ENCODE measurements at places on chromosomes 3 and 15.

GRCh38 chr3:146781606-146782005 lies 176.5 kb upstream of the PLSCR5 start:
- DNase-seq: no peak

DNA sequence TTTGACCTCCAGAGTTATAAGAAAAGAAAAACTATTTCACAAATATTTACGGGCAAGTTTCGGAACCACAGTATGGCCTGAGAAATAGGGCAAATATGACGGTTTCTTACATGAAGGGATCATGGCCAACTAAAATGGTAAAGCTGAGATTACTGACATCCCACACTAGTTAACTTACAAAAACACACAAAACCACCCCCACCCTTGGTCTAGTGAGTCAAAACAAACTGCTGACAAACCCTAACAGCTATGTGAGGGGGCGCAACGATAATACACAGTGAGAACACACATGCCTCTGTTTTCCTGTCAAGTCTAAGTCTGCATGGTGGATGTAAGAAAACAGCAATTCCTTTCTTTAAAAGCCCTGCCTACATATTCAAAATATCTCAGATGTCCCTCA lies 32.3 kb downstream of the CBLB start:
- DNase-seq: no peak

GRCh38 chr3:55207744-55208143 lies 279.4 kb downstream of the WNT5A start:
- DNase-seq: no peak

DNA sequence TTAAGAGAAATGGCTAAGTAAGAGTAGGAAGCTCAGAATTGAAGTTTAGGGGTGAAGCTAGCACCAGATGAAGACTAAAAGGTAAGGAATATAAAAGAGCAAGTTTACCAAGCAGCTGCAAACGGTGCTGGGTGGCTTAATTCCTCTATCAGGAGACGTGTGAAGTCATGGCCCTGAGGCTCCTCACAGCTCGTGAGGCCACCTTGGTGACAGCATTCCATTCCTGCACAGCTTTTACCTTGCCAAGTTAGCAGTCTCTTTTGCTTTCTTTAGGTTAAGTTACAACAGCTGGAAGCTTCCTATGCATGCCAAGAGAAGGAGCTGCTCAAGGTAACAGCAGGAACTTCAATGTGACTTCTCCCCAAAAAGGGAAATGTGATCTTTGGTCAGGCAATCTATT lies 6.4 kb downstream of the TMCO5A start:
- DNase-seq: no peak

DNA sequence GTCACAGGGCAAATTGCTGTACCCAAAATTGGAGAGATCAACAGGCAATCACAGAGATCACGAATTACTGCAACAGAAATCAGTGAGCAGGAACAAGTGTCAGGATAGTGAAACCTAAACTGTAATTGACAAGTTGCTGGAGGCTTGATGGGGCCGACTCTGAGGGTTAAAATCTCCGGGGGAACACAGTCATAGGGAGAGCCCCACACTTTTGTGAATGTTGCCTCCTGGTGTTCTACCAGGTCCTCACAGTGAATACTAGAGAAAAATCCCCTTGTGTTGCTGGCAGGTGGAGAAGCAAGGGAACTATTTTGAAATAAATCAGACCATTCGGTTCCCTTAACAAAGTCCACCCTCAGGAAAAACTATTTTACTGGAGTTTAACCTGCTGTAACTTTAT lies 697.5 kb upstream of the CBLB start:
- DNase-seq: peak; percentile 6

- DNase-seq: no peak
These were observed 66.5 kb downstream of the MRPL46 start for GRCh38 chr15:88400591-88401250.

DNA sequence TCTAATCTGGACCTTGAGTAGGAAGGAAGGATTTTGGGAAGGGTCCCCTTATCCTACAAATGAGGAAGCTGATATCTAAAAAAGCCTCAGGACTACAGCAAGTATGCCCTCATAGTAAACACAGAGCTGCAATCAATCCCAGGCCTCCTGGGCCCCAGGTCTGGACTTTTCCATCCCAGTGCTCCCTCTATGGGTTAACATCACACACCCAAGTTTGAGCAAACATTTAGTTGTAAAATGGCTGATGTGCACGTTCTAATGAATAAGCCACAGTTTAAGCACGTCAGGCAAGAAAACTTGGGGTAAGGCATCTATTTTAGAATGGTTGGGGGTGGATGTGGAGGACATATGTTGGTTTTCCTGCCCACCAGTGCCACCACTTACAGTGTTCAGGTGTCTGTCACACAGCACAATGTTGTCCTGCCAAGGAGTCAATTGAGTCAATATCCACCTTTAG lies 44.3 kb upstream of the UBE2E1 start:
- DNase-seq: peak; percentile 37

- DNase-seq: no peak
These were observed 31.6 kb upstream of the SNRPA1 start for GRCh38 chr15:101326462-101327146.

DNA sequence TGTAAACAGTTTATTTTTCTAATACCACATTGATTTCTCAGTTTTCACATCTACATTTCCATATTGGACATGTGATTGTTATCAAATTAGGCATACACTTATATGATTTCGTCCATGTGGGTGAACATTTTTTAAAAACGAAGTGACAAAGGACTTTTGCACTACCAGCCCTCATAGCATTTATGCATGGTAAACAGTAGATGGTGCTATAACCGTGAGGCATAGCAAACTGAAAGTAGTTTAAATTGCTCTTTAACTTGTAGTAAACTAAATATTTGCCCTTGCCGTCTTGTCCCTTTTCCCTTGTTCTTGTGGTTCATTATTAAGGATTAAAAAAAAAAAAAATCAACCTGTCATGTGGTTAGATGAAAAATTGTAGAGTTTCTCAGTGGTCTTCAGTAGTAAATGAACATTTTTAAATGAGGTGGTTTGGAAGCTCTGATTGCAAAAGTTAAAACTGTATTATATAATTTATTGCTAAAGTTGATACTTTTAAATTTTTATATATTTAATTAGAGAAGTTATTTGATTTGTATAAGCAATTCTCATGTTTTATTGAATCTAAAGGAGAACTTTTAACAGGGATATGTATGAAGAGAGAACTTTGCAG lies 24.0 kb downstream of the STX19 start:
- DNase-seq: peak; percentile 64

DNA sequence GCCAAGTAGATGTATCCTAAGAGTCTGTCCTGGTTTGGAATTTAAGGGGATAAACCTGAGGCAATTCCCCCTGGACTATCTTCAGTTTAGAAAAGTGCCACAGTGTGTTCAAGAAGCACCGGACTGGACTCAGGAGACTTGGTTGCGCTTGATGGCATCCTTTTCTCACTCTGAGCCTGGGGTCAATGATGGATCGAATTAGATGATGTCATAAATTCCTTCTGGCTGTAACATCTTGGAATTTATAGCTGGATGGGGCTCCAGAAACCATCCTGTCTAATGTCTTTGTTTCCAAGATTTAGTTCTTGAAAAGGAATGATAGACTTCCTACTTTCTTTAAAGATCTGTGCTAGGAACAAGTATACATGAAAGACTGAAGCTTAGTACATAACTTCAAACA lies 280.6 kb downstream of the LPP start:
- no peak for DNase-seq

DNA sequence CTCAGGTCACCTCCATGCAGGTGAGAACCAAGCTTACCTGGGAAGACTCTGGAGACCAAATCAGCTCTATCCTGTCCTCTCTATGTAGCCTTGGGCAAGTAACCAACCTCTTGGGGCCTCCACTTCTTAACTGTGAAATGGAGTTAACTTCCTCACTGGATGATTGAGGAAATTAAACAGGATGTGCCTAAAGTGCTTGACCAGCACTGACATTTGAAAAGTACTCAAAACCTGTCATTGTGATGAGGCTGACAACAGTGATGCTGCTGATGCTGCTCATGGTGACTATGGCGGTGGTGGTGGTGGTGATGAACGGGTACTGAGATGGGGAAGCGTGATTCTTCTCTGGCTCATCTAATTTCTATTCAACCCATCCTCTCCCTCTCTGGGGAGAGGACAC lies 22.3 kb downstream of the VIPR1 start:
- no peak for DNase-seq
